GM23248 (cell line): ENCODE measurements at places on chromosomes 3 and 15.
A peak's percentile ranks its signal among the peaks of the same experiment; 100 is the strongest.

- DNase-seq = no peak
Measured at GRCh38 chr3:14703791-14704190, 28.9 kb downstream of the C3orf20 start.

DNA sequence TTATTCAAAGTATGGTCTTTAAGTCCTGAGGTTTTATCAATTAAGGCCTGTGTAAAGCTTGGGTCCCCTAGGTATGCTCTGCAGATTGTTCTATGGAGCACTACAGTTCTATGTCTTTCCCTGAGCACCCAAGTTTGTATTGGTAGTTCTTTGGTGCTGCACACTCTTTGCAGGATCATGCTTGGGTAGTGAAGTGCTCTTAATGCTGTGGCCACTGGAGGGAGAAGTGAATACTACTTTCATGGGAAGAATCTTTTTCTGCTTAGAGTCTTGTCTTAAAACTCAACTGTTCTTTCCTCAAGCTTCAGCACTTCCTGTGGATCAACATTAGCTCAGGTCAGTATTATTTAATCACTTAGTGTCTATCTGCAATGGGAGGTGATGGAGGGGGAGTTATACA, 93.6 kb upstream of the CFAP20DC start:
- peak; percentile 8 for DNase-seq

DNA sequence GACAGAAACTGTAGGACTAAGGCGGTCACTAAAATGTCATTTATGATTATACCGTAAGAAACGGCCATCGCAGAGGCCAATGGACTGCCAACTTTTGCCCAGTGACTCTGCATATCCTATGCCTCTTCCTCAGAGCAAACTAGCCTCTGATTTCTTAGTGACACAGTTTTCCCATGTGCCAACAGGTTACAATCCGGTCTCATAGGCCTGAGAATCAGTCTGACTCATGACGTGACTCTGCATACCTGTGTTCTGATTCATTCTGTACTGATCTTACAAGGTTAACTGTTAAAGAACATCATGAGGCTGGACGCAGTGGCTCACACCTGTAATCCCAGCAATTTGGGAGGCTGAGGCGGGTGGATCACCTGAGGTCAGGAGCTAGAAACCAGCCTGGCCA, 17.8 kb downstream of the RUBCN start:
- DNase-seq = peak; percentile 91

GRCh38 chr15:31852933-31853799, 177.1 kb upstream of the CHRNA7 start:
- DNase-seq = no peak

DNA sequence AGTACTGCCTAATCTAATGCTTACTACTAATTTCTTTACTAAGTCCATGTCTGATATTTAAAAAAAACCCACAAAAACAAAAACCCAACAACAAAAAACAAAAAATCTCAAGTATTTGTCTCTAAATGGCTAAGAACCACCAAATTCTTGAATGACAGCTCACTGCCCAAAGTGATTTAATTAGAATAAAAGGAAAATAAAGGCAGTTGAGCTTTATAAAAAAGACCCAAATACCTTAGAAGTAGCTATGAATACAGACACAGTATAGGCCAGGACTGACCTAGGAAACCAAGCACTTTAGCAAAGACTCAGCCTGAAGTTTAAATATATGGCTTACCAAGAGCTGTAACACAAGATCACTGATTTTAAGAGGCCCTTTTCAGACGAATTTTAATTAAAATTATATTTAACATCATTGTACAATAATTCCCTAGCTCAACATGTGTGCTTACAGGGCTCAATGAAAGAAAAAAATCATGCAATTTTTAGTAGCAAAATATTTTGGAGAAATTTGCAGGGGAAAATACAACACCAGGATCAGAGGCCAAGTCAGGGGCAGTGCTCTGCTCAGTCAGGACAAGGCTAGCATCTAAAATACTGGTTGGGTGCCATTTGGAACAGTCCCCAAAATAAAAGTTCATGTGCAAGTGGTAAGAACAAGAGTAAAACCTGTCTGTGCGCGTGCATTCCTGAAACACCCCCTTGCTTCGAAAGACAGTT, 24.8 kb downstream of the UQCC5 start:
- peak; percentile 22 for DNase-seq

DNA sequence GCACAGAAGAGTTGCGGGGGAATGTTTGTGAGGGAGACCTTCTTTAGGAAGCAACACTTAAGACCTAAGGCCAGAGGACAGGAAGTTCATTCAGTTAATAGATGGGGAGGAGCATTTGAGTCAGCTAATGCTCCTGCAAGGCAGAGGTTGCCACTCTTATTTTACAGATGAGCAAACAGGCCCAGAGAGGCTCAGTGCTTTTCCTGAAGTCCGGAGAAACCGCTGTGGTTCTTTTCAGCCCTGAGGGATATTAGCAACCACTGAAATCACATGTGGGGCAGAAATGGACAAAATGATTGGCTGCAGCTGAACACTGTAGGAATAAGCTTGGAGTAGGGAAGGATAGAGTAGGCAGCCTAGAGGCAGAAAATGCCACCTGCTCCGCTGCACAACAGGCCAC, 33.3 kb upstream of the RTP4 start:
- DNase-seq = no peak

GRCh38 chr3:176816937-176817336, 380.3 kb downstream of the TBL1XR1 start:
- no peak for DNase-seq

DNA sequence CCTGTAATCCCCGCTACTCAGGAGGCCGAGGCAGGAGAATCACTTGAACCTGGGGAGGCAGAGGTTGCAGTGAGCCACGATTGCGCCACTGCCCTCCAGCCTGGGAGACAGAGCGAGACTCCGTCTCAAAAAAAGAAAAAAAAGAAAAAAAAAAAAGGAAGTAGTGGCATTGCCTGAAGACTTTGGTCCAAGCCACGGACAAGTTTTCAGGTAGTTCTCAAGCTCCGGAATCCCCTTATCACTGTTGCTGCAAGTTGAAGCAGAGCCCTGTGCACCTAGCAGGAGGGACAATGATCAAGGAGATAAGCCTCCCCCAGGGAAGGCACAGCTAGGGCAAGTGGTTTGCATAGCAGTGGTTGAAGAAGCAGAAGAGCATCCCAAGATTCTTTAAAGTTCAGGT, 97.6 kb downstream of the MEX3B start:
- DNase-seq = no peak

GRCh38 chr3:72830452-72831223, 17.6 kb downstream of the SHQ1 start:
- peak; percentile 73 for DNase-seq

- no peak for DNase-seq
Measured at GRCh38 chr3:29267226-29267625, 13.6 kb upstream of the RBMS3 start.

DNA sequence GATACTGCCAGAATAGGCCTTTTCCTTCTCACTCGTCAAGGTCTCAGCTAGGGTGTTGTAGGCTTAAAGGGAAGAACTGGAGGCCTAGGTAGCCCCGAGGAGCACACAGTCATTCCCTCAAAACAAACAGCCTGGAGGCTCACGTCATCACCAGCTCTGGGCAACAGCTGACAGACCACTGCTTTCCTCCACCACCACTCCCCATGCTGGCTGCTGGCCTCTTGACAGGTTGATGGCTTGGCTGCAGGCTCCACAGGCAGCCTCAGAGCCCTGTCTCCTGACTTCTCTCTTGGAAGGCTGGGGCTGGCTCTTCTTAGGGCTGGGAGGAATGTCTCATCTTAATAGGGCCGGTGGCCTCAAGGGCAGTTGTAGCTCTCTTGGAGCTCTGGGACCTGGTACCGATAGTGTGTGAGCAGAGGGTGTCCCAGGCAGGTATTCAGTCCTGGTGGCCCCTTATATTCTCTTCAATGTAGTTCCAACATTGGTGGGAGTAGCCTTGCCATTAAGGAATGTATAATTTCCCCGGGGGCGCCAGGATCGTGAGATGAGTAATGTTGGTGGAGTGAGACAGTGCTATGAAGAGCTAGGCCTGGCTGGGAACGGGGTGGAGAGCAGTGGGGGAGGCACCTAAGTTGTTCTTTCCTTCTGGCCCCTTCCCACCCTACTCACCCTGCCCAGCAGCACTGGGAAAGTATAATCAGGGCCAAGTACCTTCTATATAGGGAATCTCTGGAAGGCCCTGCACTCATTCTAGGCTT, 6.1 kb upstream of the AP2M1 start:
- DNase-seq = peak; percentile 90

DNA sequence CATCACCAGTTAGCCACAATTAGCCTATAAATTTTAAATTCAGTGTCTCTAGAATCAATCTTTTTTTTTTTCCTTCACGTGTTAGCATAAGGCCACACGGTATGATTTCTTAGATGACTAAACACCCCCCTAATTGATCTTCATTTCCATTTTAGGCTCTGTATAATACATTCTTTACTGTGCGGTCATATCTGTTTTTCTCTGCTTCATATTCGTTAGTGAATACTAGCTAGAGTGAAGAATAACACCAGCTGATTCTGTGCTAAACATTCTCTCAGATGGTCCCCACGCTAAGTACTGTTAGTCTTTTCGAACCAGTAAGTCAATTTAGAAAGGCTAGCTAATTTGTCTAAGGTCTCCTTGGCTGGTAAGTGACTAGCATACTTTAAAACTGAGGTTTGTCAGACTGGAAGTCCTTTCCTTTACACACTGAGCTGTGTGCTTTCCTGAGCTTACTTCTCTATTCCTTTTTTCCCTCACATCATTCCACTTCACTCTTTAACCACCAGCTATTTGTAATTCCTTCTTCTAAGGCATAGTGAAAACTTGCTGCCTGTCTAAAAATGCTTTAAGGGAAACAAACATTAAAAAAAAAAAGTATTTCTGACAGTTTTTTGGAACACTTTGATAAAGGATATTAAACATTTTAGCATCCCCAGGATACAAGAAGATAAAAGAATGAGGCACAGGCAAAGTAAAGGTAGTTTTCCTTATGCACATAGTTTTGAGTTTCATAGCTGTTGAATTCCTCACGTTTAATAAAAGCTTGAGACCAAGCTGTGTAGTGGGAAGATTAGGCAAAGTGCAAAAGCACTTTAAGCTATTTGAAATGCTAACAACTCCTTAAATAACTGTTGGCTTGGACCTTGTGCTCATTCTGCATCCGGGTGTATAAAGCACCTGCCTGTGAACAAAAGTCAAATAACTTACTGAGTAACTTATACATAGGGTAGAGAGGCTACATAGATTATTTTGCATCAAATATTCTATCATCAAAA, 17.1 kb downstream of the ZFAND6 start:
- peak; percentile 35 for DNase-seq

DNA sequence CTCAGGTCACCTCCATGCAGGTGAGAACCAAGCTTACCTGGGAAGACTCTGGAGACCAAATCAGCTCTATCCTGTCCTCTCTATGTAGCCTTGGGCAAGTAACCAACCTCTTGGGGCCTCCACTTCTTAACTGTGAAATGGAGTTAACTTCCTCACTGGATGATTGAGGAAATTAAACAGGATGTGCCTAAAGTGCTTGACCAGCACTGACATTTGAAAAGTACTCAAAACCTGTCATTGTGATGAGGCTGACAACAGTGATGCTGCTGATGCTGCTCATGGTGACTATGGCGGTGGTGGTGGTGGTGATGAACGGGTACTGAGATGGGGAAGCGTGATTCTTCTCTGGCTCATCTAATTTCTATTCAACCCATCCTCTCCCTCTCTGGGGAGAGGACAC, 22.3 kb downstream of the VIPR1 start:
- no peak for DNase-seq

GRCh38 chr15:86077070-86077469, 2.6 kb upstream of the AGBL1 start:
- DNase-seq = no peak

GRCh38 chr3:188067932-188068331, 86.0 kb upstream of the LPP start:
- DNase-seq = peak; percentile 79

GRCh38 chr3:121663171-121663847, 2.6 kb upstream of the HCLS1 start:
- DNase-seq = no peak

DNA sequence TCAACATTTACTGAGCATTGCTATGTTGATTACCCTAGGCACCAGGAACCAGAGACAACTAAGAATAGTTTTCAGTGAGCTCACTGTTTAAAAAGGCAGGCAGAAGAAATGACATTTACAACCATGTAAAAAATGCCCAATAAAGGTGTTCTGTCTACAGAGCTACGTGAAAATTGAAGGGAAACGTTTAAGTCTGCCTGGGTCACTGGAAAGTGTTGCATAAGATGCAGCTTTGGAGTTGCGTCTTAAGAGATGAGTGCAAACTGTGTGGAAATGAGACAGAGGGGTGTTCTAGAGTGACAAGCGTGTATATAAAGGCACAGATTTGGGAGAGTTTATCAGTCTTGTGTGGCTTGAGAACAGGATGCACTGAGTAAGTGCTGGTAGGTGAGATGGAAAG, 278.7 kb upstream of the GOLGA6L4 start:
- DNase-seq = no peak

DNA sequence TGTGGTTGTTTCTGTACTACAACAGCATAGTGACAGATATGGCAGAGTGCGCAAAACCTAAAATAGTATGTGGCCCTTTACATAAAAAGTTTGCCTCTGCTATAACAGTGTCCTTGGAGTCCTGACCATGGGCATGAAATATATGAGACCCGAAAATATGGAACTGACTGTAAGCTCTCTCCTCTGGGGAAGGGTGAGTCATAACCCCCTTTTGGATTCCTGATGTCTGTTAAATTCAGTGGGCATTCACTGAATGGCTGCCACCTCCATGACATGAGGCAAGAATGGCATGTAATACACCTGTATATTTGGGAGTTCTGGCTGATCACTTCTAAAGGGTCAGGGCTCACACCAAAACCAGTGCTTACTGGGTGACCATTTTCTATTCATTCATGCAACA, 6.1 kb downstream of the TBC1D2B start:
- DNase-seq = no peak

GRCh38 chr15:31472636-31473384, 146.2 kb downstream of the KLF13 start:
- DNase-seq = peak; percentile 68

DNA sequence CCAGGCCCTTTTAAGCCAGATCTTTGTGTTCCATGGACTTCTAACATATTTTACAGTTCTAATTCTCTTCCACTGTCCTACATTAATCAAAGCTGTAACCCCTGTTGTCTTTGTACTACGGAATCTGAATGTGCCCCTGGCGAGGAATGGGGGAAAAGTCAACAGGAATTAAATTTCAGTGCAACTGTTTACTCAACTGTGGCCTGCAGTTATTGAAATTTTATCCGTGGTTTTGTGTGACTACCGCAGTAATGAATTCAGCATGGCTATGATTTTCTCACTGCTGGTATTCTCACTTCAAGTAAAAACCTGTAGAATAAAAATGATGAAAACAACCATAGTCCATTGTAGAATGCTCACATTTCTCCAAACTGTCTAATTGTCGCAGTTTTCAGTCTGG, 388.0 kb downstream of the FOXP1 start:
- DNase-seq = no peak

GRCh38 chr3:12148183-12148940, 10.3 kb downstream of the TIMP4 start:
- DNase-seq = peak; percentile 3

GRCh38 chr3:127042634-127043033, 59.7 kb downstream of the PLXNA1 start:
- DNase-seq = no peak

GRCh38 chr15:63974021-63974420, 72.3 kb downstream of the DAPK2 start:
- DNase-seq = peak; percentile 18
